ENCODE measurements at places on chromosomes 2 and 18.

- peak; percentile 63 for DNase-seq
Observed at GRCh38 chr2:44972771-44973535, 31.5 kb downstream of the SIX3 start.

DNA sequence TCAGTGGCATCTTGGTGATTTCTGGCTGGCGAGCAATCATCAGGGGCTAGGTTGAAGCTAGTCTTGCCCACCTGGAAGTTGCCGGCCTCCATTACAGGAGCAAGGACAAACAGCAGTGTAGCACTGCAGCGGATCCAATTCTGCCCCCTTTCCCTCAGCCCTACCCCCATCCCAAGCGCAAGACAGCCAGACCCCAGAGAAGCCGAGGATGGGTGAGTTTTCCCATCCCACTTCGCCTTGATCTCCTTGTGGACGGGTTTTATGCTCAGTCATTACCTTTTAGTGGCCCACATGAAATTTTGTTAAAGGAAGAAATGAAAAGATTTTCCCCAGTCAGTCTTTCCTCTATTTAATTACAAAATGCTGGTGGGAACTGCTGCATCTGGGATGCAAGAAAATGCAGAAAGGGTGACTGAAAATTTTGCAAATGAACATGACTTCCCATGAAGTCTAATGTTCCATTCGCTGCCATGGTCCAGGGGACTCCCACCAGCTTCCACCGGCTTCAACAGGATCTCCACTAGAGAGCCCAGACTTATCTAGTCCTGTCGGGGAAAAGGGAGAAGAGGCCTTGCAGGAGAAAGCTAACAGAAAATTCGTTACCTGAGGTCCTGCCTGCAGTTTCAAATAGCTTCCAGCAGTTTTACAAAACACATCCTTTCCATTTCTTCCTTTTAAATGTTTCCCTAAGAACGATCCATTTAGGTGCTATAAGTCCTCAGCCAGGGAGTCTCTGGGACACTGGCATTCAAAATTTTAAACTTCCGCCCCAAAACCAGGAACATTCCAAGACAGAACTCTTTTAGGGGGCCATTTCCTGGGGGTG, 1.9 kb upstream of the HOXD9 start:
- no peak for DNase-seq

DNA sequence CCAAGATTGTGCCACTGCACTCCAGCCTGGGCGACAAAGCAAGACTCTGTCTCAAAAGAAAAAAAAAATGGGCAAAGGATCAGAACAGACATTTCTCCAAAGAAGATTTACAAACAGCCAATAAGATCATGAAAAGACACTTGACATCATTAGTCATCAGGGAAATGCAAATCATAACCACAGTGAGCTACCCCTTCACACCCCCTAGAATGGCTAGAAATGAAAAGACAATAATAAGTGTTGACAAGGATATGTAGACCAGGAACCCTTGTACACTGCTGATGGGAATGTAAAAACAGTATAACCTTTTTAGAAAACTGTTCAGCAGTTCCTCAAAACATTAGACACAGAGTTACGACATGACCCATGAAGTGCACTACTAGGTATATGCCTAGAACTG, 18.4 kb upstream of the MTERF4 start:
- DNase-seq = no peak

- DNase-seq = no peak
Observed at GRCh38 chr2:81242501-81242900, 937.9 kb upstream of the LRRTM1 start.

DNA sequence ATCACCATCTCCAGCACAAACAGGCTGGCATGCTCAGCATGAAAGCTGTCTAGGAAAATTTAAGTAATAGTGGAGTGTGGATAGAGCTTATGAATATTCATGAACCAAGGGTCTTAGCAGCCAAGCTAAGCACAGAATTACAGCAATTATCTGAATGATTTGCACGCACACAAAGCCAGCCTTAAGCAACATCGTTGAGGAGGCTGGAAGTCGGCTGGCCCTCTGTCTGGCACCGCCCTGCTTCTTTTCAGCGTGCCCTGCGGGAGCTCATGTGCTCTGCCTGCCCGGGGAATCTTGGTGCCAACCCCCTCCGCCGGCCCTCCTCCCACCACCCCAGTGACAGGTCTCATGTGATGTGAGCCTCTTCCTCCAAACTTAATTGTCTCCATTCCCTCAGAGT, 540.1 kb downstream of the CMPK2 start:
- DNase-seq = peak; percentile 56

- DNase-seq = peak; percentile 60
Observed at GRCh38 chr18:57427429-57428201, 7.6 kb upstream of the ONECUT2 start.

GRCh38 chr2:122209377-122209776, 453.9 kb downstream of the TSN start:
- DNase-seq = no peak

- DNase-seq = no peak
Observed at GRCh38 chr2:235063471-235063961, 111.7 kb downstream of the SH3BP4 start.

- no peak for DNase-seq
Observed at GRCh38 chr2:133194362-133194655, 374.0 kb downstream of the NCKAP5 start.

GRCh38 chr2:30030361-30030760, 109.0 kb upstream of the ALK start:
- DNase-seq = peak; percentile 53

DNA sequence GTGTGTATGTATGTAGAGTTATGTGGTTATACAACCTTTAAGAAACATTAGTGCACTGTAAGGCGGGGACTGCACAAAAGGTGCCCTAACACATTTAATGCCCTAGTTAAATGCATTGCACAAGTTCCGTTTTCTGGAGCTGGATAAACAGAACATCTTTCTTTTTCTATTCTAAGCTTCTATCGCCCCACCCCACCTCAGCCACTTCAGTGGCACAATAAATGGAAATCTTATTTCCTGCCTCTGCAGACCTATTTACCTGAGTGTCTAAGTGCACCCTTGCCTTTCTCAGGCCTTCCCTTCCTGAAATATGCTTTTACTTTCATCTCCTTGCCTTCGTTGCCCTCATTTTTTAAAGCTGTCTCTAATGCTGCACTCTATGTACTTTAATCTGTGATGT, 123.5 kb downstream of the TANC1 start:
- DNase-seq = no peak

GRCh38 chr18:79624356-79625170, 55.0 kb upstream of the CTDP1 start:
- DNase-seq = no peak

- DNase-seq = no peak
Observed at GRCh38 chr2:71516253-71516888, 63.0 kb downstream of the DYSF start.

- DNase-seq = no peak
Observed at GRCh38 chr18:70998490-70998889, 709.6 kb downstream of the SOCS6 start.

DNA sequence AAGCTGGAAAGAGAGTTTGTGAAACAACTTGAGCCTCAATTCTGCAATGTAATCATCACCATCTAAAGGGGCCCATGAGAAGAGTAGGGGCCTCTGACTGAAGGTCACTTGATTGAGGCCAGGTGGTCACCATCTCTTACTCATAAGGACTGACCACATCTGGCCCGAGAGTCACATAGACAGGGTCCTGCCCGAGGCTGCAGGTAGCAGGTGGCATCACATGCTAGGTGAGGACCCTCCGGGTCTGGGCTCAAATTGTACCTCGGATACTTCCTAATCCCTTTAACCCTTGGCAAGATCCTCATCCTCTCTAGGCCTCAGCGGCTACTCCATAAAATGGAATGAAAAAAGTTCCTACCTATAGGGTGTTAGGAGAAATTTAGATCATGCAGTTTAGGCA, 16.7 kb downstream of the FHL2 start:
- DNase-seq = no peak

- no peak for DNase-seq
Observed at GRCh38 chr2:111900859-111901258, 2.5 kb downstream of the MERTK start.

- peak; percentile 96 for DNase-seq
Observed at GRCh38 chr2:127859712-127860085, 1.7 kb upstream of the POLR2D start.

- no peak for DNase-seq
Observed at GRCh38 chr2:47206181-47206580, 51.1 kb upstream of the STPG4 start.

DNA sequence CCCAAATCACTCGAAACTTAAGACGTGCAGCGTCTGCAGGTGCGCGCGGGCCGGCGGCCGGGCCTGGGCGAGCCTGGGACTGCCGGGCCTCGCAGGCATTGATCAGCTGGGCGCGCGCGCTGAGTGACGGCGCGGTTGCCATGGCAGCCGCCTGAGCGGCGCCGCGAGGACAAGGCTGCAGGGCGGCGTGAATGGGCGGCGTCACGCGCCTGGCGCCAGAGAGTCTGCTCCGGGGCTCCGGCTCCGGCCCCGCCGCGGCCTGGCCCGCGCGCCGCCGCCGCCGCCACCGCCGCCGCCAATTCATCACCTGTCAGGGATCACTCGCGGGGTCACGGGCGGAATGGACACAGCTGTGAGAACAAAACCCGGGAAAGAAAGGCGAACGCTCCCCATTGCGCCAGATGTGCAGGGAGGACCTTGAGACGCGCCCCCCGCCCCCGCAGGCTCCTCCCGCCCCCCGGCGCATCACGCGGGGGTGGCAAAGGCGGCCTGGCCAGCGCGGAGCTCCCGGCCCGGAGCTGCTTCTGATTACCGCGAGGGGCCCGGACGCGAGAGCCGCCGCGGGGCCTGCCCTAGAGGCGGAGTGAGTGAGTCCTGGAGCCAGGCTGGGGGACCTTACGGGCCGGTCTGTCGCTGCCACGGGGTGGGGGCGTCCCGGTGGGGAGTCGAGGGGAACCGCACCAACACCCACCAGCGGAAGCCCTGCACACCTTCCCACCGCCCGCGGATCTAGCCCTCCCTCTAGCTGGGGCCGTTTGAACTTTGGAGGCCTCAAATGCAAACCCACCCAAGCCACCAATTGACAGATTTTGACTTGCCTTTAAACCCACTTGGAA, 2.9 kb upstream of the ID2 start:
- peak; percentile 97 for DNase-seq

DNA sequence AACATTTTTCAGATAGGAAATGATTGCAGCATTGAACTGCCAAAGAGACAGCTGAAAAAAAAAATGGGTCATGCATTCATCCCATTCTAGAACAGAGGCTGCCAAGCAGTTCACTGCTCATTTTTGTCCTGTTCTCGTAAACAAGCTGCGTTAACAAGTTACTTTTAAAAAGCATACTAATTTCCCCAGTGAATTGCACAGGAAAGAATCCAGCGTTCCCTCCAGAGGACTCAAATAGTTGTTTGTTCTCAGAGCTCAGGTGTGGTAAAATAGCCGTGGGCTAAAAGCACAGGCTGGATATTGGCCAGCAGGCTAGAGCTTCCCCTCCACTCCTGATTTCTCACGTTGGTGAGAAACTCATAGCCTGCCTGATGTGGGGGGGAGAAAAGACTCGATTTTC, 76.1 kb upstream of the AQP4 start:
- DNase-seq = no peak

DNA sequence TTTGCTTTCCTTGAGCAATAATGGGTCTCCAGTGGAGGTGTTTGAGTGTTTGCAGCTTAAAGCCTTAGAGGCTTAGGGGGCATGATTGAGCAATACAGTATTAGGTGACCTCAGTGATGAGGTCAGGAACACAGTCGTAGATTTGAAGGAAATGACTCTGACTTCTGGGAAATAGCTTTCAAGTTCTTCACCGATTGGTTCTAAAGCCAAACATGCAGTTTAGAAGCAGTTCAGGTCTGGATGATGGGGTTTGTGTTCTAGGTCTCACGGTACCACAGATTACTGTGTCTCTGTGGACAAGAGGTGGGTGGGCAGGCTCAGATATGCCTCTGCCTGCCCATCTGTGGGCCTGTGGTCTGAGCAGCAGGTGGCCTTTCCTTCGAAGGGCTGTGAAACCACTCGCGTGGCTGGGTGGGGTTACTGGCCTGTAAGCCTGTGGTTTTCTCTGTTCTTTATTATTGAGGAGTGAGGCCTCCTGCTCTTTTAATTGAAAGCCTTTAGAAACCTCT, 7.8 kb downstream of the MTHFD2 start:
- DNase-seq = no peak

DNA sequence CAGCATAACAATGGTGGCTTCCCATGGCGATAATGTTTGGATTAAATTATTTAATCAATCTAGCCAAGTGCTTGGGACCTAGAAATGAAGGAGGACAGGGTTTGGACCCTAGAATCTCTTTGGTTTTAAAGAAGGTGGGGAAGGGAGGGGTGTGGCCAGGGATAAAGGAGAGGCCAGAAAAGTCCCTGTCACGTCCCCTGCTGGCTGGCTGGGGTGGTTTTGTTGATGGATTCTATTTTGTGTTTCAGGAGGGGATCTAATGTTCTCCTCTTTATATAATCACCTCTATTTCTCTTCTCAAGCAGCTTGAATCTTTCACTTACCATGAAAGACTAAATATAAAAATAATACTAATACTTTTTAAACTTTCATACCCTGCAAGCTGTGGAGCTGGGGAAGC, 52.6 kb upstream of the GALR1 start:
- DNase-seq = no peak

DNA sequence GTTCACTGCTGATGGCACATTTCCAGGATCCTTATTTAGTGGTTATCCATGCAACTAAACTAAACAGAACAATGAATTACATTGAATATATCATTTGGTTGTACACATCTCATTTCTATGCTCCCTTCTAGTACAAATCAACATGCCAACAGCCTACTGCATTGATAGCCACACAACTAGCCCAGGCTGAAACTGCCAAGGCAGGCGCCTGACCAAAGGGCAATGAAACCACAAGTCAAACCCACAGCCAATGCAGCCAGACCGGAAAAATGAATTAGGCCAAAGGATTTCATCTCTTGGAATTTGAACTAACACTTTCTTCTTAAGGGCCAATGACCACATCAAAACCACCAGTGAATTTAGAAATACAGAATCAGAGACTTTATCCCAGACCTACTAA, 196.4 kb downstream of the NOL4 start:
- DNase-seq = no peak

DNA sequence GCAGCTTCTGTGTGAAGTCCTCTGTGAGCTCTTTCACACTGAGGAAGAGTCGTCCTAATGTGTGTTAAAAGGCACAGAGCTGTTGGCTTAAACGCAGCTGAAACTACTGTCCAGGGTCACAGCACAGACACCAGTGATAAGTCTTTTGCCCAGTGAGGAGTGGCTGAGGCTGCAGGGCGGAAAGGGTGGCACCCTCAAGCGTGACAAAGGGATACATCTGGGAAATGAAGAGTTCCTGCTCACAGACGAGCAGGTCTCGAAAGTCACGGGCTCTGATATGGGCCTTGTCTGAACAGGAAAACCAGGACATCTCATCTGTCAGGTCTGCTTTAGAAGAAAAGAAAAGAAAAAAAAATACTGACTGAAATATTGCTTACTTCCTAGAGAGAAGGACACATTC, 36.5 kb downstream of the TGIF1 start:
- no peak for DNase-seq

GRCh38 chr2:222319586-222320435, 21.0 kb upstream of the PAX3 start:
- DNase-seq = peak; percentile 71

Data from ELF-1 (cell line).